NCI-H526 treated with DMSO at 0.1 percent for 48 hours (cell line): ENCODE measurements at places on chromosomes 16 and 17.

DNA sequence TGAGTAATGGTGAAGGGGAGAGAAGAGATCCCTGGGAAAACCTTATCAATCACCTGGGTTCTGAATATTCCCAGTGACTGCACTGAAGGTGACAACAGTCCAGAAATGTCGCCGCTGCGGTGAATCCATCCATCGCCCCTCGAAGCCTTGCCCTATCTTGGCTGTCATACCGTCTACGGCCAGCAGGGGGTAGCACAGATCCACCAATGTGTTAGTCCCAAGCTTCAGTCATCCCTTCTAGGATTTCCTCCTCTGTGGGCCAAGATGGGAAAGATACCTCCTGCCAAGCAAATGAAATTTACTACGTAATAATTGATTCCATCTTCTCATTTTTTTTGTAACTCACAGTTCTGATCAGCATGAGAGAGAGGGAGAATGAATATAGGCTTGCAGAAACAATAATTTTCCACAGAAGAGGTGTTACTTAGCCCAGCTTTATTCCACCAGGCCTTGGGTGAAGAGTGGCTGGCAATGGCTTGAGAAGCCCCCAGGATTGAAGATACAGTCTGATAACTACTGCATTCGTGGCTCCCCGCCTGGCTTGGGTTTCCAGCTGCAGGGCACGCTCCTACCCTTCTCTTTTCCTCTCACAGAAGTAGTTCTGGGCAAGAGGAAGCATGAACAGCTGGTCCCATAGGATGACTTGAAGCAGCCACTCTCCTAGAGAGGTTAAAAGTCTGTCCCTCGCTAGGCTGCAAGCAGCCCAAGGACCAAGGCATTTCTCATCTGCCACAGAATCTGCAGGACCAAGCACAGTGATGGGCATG lies 2.6 kb upstream of the FMNL1 start:
- DNase-seq = peak; percentile 74

DNA sequence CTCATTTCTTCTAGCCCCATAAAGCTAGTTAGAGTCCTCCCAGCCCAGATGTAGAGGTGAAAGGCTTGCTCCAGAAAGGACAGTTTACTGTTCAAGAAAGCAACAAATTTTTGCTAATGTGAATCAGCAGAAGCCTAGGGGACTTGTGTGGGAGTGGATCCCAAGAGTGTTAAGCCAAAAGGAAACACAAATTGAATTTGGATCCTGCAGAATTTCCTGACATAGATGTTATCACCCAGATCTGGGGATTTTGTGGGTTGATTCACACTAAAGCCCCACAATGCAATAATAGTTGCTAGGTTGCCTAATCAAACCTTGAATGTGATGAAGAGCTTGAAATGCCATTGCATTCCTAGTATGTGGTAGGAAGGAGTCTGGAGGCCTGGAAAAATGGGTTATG lies 135.2 kb upstream of the HS3ST3A1 start:
- DNase-seq = no peak

- no peak for DNase-seq
These were observed 1.6 kb downstream of the SEZ6 start for GRCh38 chr17:29004081-29004692.

- peak; percentile 2 for DNase-seq
These were observed 68.8 kb downstream of the ITFG1 start for GRCh38 chr16:47392081-47392480.

DNA sequence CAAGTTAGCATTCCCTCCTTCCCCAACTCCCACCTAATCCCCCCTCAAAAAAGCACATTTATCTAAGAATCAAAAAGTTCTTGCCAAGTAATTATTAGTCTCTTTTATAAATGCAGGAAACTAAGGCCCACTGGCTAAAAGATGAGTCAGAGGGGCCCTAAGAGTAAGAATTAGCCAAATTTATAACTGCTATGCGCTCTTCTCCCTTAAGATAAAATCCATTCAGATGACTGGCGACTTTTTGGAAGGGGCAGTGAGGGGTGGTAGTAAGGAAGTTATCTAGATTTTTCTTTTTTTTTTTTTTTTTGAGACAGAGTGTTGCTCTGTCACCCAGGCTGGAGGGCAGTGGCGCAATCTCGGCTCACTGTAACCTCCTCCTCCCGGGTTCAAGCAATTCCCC lies 17.1 kb downstream of the ZNF652 start:
- DNase-seq = no peak

GRCh38 chr16:5835876-5836275 lies 738.3 kb upstream of the EEF2KMT start:
- DNase-seq = no peak
